ENCODE measurements at places on chromosomes 2 and 18. TPM values are rescaled to one million over a fixed set of nuclear protein-coding genes. Genes with fewer than 3 reads are reported as not detected.

GRCh38 chr18:22683196-22683676 lies 249.9 kb upstream of the RBBP8 start:
- H3K4me3 ChIP-seq = no peak overlapping the region
- H3K4me1 ChIP-seq = no peaks in the 10 kb centered on the region
- H3K27ac ChIP-seq = peak overlapping the region; percentile 54
- no peak for DNase-seq
- H3K36me3 ChIP-seq = no peaks in the 10 kb centered on the region

DNA sequence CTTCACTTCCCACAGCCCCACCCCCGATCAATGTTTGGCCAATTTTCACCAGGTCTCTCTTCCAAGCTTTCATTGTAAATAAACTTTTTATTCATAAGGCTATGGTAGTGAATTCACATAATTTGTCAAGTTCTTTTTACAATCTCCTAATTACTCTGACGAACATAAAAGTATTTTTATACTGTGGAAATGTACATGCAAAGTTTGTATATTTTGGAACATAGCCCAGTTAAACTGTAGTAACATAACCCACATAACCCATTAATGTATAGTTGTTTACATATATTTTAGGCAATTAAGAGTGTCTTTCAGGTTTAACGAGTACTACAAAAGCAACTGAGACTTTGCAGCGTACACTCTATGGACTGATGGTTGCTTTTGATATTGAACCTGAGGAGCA lies 228.3 kb upstream of the ERBB4 start:
- H3K27me3 ChIP-seq = no peaks in the 10 kb centered on the region
- no peaks in the 10 kb centered on the region for H3K36me3 ChIP-seq

- H3K36me3 ChIP-seq = peaks cover 12% of the 10 kb centered on the region
- H3K27me3 ChIP-seq = peaks cover 5% of the 10 kb centered on the region
- peaks cover 9% of the 10 kb centered on the region for H3K4me1 ChIP-seq
Observed at GRCh38 chr2:226800941-226801784, 1.5 kb upstream of the IRS1 start.

DNA sequence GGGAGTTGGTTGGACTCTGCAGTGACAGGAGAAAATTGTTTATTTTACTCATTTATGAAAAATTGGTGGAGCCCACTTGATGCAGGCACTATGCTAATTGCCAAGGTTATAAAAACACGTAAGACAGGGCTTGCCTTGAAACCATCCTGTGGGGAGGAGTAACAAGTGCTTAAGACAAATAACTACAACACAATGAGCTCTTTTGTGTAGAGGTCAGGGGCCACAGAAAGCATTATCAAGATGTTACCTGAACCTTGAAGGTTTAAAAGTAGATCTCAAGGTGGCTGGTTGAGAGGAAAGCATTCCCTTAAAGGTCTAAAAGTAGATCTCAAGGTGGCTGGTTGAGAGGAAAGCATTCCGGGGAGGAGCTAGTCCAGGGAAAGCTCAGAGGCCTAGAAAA lies 381.8 kb upstream of the POU3F3 start:
- no peak for DNase-seq
- no peaks in the 10 kb centered on the region for H3K4me1 ChIP-seq
- H3K27me3 ChIP-seq = no peaks in the 10 kb centered on the region
- no peaks in the 10 kb centered on the region for H3K36me3 ChIP-seq
- no peak overlapping the region for H3K4me3 ChIP-seq
- no peak overlapping the region for H3K27ac ChIP-seq

GRCh38 chr2:230676546-230676945 lies 36.1 kb upstream of the CAB39 start:
- H3K4me3 ChIP-seq = no peak overlapping the region
- H3K27ac ChIP-seq = no peak overlapping the region
- no peak for DNase-seq
- no peaks in the 10 kb centered on the region for H3K27me3 ChIP-seq

DNA sequence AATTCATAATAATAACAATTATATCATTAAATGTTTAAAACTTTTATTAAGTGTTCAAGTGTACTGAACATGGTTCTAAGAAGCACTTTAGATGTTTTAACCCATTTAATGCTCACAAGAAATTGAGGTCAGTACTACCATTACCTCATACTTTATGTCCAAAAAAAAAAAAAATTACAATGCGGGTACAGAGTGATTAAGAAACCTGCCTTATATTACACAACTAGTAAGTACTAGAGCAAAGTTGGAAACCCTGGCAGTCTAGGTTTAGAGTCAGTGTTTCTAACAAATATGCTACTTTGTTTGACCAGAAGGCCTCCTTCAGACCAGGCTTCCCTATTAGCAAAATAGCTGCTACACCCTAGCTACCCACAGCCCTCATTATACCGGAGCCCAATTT lies 28.5 kb downstream of the PLEKHM3 start:
- no peak for DNase-seq
- no peaks in the 10 kb centered on the region for H3K27me3 ChIP-seq
- no peaks in the 10 kb centered on the region for H3K4me1 ChIP-seq
- peaks cover 10% of the 10 kb centered on the region for H3K36me3 ChIP-seq
- no peak overlapping the region for H3K4me3 ChIP-seq

- no peak for DNase-seq
- H3K27ac ChIP-seq = no peak overlapping the region
- no peaks in the 10 kb centered on the region for H3K4me1 ChIP-seq
Observed at GRCh38 chr18:55515941-55516710, 71.9 kb downstream of the TCF4 start.

DNA sequence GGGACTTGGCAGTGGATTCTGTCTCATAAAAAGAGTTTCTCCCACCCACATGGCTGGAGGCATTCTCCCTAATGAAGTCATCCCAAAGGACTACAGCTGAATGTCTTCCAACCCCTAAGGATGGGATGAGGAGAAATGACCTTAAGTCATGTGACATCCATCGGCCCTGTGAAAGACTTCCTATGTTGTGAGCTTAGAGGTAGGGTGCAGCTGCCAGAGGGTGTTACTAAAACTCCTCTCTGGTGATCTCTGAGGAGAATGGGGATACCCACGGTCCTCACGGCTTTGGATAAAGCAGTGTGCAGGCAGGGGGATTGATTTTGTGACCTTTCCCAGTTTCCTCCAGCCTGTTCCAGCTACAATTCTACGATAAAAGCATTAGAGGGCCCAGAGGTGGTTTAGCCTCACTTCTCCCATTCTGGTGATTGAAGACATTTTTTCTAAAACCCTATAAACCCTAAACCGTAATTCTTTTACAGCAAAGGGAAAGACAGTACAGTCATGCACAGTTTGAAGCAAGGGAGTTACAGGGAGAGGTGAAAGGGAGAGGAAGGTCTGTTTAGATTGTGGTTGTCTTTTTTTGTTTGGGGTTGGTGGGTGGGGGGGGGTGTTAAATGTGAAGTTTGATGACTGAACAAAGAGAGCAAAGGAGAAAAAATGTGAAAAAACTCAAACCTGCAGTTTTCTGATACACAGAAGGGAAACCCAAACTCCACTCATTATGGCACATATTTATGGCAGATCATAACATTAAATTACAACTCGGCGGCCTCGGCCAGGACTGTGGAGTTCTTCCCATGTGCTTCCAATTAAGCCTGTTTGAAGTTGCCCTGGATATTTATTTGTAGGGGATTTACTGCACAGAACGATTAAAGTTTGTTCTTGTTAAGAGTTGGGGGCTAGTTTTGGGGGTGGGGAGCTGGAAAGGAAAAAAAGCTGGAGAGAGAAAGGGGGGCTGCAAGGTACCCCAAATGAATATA lies 26.6 kb upstream of the SLC14A2 start:
- no peaks in the 10 kb centered on the region for H3K36me3 ChIP-seq
- peak overlapping the region; percentile 18 for H3K27ac ChIP-seq
- H3K27me3 ChIP-seq = no peaks in the 10 kb centered on the region
- H3K4me3 ChIP-seq = no peak overlapping the region

DNA sequence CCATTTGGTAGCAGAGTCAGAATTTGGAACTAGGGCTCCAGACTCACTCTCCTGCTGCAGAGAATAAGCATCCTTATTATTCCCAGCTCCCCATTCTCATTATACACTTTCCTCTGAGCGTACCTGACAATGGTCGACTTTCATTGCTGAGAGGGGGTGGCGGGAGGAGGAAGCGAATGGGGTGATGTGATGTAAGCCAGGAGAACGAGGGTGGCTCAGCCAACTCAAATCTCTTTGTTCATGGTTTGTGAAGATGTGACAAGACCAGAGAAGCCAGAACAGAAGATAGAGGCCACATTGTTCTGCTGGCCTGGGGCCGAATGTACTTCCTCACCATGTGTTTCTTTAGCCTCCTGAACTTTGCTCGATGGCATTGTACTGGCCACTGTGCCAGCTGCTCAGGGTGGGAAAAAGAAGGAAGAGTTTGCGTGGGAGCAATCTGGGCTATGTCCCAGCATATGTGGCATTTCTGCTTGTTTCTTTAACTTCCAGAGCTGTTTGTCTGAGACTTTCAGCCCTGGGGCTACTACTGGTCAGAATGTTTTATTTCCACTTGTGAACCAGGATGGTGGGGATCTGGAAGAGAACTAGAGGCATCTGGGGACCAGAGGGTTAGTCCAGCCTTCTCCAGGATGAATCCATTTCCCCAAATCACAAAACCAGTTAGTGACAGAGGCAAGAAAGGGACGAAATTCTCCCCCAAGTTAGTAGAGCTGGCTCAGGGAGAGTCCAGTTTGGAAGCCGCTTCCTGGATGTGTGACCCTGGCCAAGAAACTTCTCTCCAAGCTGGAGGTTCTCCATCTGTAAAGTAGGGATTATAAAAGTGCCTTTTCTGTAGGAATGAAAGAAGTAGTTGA lies 62.6 kb downstream of the MOGAT1 start:
- no peaks in the 10 kb centered on the region for H3K27me3 ChIP-seq
- no peak overlapping the region for H3K4me3 ChIP-seq
- H3K4me1 ChIP-seq = peaks cover 39% of the 10 kb centered on the region

GRCh38 chr2:239467956-239468490 lies 67.2 kb upstream of the HDAC4 start:
- H3K4me3 ChIP-seq = no peak overlapping the region
- no peak for DNase-seq
- H3K27me3 ChIP-seq = no peaks in the 10 kb centered on the region
- no peaks in the 10 kb centered on the region for H3K36me3 ChIP-seq

DNA sequence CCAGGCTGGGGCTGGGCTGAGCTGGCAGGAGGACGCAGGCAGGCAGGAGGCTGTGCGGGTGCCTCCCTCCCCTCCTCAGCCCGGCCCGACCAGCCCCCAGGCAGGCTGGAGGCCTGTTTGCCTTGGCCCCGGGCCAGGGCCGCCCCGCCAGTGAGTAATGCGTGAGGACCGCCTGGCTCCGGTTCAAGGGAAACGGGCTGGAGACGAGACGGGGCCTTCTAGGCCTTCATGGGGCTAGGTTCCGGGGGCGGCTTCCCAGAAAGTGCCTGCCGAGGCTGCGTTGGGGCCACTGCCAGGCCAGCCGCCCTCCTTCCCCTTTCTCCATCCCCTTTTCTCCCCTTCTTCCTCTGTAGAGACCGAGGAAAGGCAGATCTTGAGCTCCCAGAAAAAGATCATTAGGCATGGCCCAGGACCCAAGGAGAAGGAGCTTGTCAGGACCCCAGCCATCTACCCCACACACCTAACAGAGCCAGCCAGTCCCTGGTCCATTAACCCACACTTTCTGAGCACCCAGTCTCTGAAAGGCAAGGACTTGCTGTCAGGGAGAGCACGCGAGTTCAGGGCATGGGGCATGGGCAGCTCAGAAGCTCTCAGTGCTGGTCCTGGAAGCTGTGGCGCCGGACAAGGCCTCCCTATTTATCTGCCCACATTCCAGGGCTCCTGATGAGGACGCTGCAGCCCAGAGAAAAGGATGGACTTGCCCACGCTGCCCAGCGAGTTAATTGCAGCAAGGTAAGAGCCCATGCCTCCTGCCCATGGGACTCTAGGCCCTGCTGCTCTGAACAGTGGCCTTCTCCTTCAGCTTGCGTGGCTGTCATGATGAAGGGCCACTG lies 48.5 kb downstream of the SMAD7 start:
- H3K36me3 ChIP-seq = no peaks in the 10 kb centered on the region
- DNase-seq = peak; percentile 82
- no peak overlapping the region for H3K4me3 ChIP-seq
- H3K27ac ChIP-seq = peak overlapping the region; percentile 94
- H3K4me1 ChIP-seq = peaks cover 13% of the 10 kb centered on the region
- H3K27me3 ChIP-seq = no peaks in the 10 kb centered on the region

GRCh38 chr2:116145031-116145430 lies 1669.5 kb upstream of the DDX18 start:
- no peak overlapping the region for H3K27ac ChIP-seq
- H3K4me1 ChIP-seq = no peaks in the 10 kb centered on the region
- H3K27me3 ChIP-seq = no peaks in the 10 kb centered on the region
- H3K36me3 ChIP-seq = no peaks in the 10 kb centered on the region

DNA sequence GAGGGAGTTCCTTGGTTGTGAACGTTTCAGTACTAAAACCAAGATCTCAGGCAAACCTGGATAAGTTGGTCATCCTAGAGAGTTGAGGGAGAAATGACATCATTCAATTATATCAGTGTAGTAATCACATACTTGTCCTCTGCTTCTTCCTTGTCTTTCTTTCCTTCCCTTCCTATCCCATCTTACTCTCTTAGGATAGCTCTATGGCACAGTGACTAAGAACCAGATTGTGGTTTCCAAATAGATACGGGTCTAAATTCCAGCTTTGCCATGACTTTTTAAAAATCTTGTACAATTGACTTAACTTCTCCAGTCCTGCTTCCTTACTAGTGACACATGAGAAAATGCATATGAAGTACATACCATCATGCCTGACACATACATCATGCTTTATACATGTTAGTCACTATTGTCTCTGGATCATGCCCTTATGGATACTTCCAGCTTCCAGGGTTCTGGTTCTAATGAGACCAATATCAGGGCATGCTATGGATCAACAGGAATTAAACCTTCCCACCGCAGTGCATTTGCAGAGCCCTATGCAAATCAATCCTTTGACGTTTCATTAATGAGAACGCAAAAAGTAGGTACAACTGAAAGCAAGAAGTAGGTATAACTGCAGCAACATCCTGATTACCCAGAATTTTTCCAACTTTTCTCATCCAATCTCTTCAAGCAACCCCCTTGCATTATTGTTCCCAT lies 168.0 kb upstream of the KLF7 start:
- H3K36me3 ChIP-seq = no peaks in the 10 kb centered on the region
- H3K4me1 ChIP-seq = peaks cover 5% of the 10 kb centered on the region
- no peak for DNase-seq
- H3K27me3 ChIP-seq = no peaks in the 10 kb centered on the region
- H3K27ac ChIP-seq = peak overlapping the region; percentile 83

DNA sequence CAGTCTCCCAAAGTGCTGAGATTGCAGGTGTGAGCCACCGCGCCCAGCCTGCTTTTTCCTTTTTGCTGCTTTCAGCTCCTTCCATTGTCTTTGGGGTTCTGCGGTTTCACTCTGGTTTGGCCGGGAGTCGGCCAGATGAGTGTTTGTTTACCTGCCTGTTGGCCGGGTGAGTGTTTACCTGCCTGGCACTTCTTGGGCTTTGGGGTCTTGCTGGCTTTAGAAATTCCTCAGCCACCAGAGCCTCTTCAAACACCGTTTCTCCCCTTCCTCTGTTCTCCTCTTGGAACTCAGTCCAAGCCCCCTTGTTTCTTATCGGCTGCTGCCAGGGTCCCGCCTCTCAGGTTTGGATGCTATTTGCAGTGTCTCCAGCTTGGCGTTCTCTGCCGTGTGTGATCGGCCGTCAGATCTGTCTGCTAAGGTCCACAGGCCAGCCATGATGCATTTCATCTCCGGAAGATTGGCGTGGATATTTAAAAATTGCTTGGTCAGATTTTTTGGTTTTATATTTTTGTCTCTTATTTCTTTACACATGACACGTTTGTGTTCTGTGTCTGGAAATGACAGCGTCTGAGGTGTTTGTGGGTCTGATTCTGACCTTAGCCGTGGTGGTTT lies 14.2 kb upstream of the GAL3ST2 start:
- H3K27me3 ChIP-seq = no peaks in the 10 kb centered on the region
- H3K36me3 ChIP-seq = peaks cover 21% of the 10 kb centered on the region
- no peaks in the 10 kb centered on the region for H3K4me1 ChIP-seq

Gene TUBA3E
- total RNA-seq = not detected

Gene TUBB6
- total RNA-seq = 800 TPM

Gene GBX2
- not detected for total RNA-seq

Gene CTAGE1
- not detected for total RNA-seq

Gene RAB6C
- not detected for total RNA-seq

Gene BOLL
- total RNA-seq = not detected

Measured in ascending aorta (tissue), 2 donors.